ENCODE measurements at places on chromosomes 7 and 10.

GRCh38 chr7:81925530-81925929 is 155.7 kb upstream of the HGF start:
- DNase-seq = no peak

GRCh38 chr7:151015967-151016366 is 8.3 kb downstream of the ATG9B start:
- DNase-seq = no peak

DNA sequence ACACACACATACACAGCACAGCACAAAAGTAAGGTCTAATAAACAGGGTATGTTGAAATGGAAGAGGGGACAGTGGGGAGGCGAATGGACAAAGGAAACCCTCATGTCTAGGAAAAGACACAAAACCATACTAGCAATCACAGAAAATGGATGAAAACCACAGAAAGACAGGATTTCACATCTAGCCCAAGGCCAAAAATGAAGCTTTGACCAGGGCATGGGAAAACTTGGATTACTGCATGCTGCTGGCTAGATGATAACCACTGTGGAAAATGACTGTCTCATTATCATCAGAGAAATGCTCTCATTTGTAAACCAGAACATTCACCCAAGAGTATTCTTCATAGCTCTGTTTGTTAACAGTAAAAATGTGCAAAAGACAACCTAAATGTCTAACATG is 88.2 kb downstream of the SFMBT2 start:
- DNase-seq = no peak

DNA sequence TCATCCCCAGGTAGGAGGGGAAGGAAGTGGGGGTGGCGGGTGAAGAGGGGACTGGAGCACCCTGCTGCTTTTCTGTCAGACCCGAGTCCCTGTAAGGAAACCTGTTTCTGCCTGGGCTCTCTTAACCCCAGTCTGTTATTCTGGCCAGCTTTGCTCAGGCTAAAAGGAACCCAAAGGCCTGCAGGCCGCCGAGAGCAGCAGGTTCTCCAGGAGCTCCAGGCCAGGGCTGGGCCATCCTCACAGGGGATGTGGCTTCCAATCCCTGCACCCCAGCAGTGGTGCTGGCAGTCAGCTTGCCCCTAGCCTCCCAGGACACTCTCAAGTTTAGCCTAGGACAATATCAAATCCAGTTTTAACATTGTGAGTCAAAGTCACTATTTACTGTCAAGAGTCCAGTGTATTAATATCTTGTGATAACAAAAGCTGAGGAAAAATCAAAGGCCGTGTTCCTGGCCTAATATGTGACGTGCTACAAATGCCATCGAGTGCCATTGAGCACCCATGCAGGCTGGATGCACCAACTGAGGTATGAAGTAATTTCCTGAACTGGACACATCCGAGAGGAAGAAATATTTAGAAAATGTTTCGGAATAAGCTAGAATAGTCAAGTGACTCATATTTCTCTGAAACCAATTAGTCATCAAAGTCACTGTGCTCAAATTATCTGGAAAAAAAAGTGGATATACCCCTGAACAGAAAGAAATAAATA is 7.0 kb downstream of the PKD1L1 start:
- no peak for DNase-seq

- no peak for DNase-seq
Measured at GRCh38 chr7:98119256-98119918, 12.7 kb downstream of the LMTK2 start.
